ENCODE measurements at places on chromosomes 4 and X.

- DNase-seq, result no peak
Observed at GRCh38 chrX:24426340-24426913, 38.7 kb upstream of the PDK3 start.

DNA sequence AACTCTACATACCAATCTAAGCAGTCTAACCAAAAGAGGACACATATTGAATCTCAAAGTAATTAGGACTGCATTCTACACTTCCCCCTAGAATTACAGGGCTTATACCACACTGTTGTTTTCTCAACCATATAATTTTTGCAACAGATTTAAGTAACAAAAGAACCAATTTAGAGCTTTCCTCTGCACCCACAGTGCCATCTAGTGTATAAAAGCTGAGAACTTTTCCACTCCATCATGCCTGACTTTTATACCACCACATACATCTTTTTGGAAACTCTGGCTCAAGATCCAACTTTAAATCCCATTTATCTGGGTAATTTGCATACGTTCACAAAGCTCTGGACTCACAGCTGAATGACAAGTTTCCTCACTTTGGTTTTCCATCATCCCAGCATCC lies 99.5 kb downstream of the EFHC2 start:
- peak; percentile 32 for DNase-seq

GRCh38 chr4:61727286-61727685 lies 527.2 kb downstream of the ADGRL3 start:
- no peak for DNase-seq

DNA sequence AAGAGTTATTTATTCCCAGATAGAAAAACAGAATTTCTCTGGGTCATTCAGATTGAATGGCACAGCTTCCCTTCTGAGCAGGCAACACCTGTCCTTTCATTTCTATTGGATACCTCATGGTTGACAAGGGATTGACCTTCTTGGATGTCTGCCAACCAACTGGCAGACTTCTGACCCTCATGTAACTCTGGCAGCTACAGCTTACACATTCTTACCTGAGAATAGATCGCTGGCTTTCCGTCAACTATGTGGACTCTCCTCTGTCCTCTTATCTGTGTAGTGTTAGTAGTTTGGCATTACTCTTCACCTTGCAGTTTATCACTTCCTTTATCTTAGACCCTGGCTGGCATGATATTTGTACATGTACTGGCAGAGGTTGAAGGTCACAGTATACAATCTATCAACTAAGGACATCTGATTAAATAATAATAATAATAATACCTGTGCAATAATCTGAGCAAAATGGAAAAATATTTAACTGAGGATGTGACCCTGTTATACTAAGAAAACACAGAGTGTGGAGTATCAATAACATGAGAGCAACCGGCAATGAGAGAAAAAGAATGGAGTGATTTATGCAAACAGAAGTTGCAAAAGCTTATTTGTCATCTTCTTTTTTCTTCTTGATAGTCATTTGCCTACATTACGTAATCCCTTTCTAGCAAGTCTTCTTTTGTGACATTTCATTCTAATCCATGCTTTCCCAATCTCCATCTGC lies 1118.2 kb downstream of the ARAP2 start:
- no peak for DNase-seq

DNA sequence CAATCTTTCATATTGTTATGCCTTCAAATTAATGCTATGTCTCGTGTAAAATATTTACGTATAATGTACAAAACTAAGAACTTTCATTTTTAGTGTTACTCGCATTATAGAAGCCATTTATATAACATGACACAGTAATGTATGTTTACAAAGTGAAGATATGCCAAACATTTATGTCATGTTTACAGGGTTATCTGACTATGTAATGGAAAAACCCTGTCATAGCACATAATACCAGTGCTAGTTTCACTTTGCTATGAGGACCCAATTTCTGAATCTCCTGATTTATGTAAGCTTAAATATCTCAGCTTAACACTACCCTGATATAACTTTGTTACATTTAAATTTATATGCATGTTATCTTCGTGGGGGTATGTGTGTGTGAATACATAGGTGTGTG lies 233.1 kb downstream of the FAT4 start:
- DNase-seq, result peak; percentile 46

- DNase-seq, result no peak
Observed at GRCh38 chr4:164904336-164904735, 27.4 kb downstream of the APELA start.

DNA sequence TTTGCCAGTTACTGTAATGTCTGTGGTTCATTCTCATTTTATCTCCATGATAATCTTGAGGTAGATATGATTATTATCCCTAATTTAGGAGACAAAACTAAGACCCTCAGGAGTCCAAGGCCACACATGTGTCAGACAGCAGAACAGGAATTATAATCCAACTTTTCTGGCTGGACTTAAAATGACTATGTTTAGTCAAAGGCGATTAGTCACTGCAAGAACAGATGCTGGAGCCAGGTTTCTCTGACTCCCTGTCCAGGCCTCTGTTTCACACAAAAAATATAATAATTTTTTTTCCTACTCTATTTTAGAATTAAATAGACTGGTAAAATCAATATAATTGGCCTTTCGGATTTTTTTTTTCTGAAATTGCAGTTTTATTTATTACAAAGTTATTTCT lies 56.7 kb upstream of the TMEM131L start:
- DNase-seq, result peak; percentile 71

GRCh38 chr4:38062088-38062775 lies 102.0 kb downstream of the PTTG2 start:
- peak; percentile 57 for DNase-seq

DNA sequence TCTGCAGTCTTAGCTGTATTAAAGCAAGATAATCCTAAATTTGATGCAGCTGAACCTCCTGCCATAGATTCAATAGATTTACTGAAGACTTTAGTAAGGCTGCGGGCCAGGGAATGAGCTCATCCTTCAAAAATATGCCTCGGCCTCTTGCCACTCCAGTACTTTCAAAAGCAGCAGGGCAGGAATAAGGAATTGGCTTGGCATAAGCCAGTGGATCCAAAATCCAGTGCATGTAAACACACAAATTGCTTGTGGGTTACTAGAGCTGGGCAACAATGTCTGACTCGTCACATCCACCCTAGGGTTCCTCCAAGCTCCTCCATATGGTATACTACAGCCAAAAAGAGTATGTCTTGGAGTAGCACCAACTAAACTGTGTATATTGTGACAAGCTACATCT lies 165.0 kb downstream of the AMELX start:
- DNase-seq, result peak; percentile 59

DNA sequence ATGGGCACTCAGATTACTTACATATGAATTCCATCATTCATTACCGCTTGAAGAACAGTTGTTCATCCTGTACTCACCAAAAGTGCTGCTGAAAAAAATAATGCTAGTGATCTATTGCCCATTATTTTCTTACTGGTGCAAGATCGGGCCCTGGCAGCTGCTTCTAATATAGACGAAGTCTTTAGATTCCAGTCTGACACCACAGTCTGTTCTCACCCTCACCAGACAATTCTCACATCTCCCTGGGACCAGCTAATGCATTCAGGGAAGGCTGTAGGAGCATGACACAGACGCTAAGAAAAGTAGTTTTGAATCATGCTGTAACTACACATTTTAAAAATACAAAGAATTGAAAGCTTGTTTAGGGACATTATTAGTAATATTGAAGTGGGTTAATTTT lies 13.8 kb downstream of the GEMIN8 start:
- DNase-seq, result no peak

DNA sequence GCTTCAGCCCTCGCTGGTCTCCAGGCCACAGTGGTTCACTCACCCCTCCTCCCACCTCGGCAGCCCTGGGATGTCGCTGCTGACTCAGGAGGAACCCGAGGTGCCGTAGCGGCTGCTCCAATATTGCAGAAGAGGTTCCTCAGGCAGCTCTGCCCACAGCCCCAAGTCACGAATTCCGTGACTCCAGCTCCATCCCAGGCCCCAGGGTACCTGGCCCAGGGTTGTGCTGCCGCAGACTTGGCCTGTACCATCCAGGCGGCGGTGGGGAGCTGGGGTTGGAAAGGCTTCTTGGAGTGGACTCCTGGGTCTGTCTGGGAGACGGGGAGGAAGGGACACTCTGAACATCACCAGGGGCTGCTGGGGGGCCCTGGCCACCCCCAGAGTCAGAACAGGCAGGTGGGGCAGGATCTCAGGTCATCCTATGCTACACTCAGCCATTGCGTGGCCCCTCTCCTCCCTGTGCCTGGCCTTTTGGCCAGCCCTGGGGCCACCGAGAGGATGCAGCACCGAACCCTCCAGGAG lies 728 bp upstream of the HGFAC start:
- DNase-seq, result peak; percentile 14

- DNase-seq, result no peak
Observed at GRCh38 chr4:176745902-176746301, 46.8 kb downstream of the VEGFC start.

DNA sequence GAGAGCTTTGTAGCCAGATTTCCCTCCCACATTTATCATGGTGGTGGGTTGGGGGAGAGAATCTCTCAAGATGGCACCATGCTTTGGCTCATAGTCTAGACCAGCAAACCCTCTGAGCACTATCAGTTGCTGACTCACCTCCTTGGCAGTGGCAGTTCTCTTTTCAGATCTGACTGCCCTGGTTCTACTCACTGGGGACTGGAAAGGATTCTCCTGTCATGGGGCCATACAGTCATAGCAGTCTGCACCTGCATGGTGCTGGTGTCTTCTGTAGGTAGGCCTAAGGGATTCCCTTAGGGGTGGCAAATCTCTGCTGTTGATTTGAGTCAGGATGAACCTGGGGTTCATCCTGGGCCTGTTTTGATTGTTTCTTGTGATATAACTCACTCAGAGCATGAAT lies 2.6 kb downstream of the TEX13B start:
- DNase-seq, result no peak

DNA sequence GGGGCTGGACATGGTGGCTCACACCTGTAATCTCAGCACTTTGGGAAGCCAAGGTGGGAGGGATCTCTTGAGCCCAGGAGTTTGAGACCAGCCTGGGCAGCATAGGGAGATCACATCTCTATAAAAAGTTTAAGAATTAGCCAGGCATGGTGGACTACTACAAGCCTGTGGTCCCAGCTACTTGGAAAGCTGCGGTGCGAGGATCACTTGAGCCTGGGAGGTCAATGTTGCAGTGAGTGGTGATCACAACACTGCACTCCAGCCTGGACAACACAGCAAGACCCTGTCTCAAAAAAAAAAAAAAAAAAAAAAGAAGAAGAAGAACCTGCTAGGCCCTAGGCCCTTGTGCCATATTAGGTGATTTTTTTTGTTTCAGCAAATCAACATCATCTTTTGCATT lies 12.2 kb downstream of the SRD5A3 start:
- no peak for DNase-seq

DNA sequence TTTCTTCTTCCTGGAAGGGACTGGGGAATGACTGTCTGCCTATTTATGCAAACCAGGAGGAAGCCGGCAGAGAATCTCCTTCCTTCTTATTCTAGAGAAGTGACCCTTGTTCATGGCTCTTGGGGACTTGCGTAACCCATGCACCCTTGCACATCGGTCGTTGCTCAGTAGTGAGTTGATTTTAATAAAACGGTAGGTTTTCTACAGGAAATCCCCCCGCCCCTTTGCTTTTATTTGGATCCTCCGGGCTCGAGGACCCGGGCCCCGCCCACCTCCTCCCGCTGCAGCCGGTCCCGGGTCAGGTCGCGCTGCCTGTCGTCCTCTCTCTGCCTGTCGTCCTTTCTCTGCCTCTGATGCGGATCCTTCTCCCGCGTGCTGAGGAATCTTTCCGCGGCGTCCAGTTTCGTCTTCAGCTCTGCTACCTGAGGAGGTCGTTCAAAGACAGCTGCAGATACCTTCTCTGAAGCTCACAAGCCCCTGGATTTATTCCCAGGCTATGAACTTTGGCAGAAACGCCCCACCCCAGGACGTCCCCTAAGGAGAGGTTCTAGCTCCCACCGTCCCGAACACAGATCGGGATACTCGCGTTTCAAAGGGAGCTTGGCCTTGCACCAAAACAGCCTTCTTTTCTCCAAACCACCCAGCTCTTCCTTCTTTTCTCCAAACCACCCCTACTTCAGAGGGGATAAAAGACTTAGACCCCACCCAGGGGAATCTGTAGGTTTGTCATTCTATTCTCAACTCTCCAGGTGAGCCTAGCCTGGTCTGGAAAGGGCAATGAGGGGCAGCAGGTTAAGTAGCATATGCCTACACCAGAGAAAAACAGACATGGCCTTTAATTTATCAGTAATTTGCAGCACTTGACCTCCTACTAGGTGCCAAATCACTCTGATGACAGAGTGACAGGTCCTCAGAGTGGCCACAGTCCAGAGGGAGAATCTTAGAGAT lies 7.0 kb downstream of the TNIP3 start:
- peak; percentile 36 for DNase-seq

- DNase-seq, result no peak
Observed at GRCh38 chr4:65617416-65617815, 52.9 kb downstream of the EPHA5 start.

DNA sequence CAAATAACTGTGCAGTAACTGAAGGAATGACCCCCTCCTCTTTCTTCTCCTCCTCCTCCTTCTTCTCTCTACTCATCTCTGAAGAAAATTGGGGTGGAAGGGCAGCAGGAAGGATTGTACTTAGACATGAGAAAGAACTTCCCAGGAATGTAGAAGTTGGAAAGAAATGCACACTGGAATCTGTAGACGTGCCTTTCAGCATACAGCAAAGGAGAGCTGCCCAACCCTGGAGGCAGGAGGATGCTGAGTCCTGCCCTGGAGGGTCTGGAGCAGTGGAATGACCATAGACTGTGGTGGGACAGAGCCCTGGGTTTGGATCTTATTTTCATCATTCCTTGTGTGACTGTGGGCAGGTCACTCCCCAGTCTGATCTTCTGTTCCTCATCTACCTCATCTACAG lies 80.1 kb downstream of the PJA1 start:
- no peak for DNase-seq

- no peak for DNase-seq
Observed at GRCh38 chr4:186755550-186756519, 32.2 kb upstream of the FAT1 start.

DNA sequence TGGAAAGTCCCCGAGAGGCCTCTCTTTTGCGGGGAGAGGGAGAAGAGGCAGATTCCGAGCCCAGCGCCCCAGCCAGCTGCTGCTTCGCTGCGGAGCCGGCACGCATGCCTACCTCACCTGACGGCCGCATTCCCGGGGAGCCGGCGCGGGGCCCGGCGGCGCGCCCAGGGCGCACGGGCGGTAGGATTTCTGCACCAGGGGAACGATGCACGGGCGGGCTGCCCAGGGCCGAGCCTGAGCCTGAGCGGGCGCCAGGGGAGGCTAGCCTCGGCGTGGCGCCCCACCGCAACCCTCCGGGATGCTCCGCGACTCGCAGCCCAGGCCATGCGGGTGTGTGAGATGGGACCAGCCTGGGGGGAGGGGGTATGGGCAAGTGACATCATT lies 81.3 kb upstream of the SCML1 start:
- DNase-seq, result no peak

- DNase-seq, result peak; percentile 78
Observed at GRCh38 chr4:183960046-183960420, 54.9 kb downstream of the STOX2 start.

DNA sequence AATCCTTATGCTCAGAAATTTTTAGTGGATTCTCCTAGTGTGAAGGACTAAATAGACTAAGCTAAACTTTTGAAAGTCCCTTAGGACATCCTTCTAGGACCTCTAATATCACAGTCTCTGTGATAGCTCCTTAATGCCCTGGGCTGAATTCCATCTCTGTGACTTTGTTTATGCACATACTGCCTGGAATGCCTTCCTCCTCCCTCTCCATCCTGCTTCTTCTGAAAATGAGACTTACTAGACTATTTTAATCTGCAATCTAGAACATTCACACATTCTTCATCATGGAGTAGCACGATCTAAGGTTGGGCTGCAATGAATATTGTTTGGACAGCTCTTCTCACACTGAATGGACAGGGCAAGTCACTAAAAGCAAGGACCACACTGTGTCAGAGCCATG lies 65.0 kb upstream of the MSX1 start:
- no peak for DNase-seq

All from fibroblast of lung (primary cell).